Natural killer cell treated with Interleukin-12 subunit alpha and Interleukin-12 subunit beta and Interleukin-15 and Interleukin-18, amount 100 ng/mL, for 72 hours (primary cell): ENCODE measurements at places on chromosomes 12 and 14. TPM values are rescaled to one million over a fixed set of nuclear protein-coding genes. Genes with fewer than 3 reads are reported as not detected.

The SLC6A13 gene
- total RNA-seq: 1.9 TPM

GRCh38 chr12:11777962-11778361 is 128.5 kb downstream of the ETV6 start:
- H3K4me1 ChIP-seq: peaks cover 54% of the 10 kb centered on the region
- H3K4me3 ChIP-seq: no peak overlapping the region
- no peaks in the 10 kb centered on the region for H3K27me3 ChIP-seq
- H3K36me3 ChIP-seq: no peaks in the 10 kb centered on the region

The LRR1 gene
- 28.7 TPM for total RNA-seq

DNA sequence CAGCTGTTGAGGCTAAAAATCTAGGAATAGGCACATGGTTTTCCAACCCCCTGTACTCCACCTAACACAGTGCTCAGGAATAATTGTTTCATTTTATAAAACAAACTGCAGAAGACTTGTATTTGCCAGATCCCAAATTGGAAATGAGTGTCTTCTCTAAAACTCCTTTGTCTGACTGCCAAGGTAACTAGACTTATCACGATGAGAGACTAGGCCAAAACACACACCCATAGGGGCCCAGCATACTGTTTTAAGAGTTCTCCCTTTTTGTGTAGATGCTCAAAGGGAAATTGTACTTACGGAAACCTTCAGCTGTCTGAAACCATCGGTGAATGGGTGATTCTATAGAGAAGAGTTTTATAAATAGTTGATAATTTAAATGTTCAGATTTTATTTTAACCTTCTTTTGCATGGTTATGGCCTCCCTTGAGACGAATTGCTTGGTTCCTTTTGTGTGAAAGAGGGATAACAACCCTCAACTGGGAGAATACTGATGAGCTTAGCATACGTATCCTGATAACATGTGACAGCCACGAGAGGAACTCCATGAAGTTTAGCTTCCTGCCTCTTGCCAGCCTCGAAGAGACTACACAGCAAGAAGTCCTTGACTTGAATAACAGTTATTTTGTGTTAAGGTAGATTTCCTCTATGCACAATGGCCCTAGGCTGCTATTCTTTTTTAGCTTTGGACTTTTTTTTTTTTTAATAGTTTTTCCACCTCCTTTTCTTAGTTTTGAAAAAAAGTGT is 103.3 kb downstream of the PELI2 start:
- H3K27me3 ChIP-seq: no peaks in the 10 kb centered on the region
- no peak overlapping the region for H3K27ac ChIP-seq
- H3K36me3 ChIP-seq: no peaks in the 10 kb centered on the region
- DNase-seq: no peak
- H3K4me3 ChIP-seq: no peak overlapping the region
- peaks cover 9% of the 10 kb centered on the region for H3K4me1 ChIP-seq

DNA sequence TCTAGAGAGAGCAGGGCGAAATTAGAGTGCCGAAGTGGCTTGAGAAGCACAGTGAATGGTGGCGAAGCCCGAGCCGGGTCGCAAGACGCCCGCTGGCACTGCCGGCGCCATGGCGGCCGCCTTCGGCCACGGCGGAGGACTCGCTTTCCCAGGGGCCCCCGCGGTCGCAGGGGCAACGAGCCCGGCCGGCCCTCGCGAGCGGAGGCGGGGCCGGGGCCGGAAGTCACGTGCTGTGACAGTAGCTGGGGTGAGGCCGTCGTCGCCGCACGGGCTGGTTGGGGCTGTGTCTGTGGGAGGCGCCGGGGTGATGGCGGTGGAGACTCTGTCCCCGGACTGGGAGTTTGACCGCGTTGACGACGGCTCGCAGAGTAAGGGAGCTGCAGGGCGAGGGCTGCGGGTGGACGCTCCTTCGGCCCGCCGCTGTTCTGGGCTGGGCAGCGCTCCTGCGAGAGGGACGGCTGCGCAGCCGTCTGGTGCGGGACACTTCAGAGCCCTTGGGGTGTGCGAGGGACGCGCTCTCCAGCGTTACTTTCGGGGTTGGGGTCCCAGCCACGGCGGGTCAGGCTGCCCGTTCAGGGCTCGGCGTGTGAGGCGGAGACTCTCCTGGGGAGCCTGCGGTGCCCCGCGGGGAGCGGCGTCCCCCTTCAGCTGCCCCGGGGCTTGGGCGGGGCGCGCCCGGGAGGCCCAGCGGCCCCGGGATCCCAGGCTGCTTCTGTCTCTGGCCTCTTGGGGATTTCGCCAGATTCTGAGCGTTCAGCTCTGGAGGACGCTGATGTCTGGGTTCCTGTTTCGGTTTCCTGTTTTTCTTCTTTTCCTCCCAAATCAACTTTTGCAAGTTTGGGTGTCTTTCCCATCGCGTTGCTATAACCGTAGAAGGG is at the start of gene WASHC4:
WASHC4 (plus strand) TSS at position 238 of the 878 bp plus-strand sequence; CDS start at position 308, 70 bp downstream.
- H3K4me3 ChIP-seq: peak within 1 kb of the TSS; percentile 97
- peaks cover 24% of the 10 kb centered on the region for H3K27me3 ChIP-seq
- peak; percentile 97 for DNase-seq
- peaks cover 6% of the 10 kb centered on the region for H3K36me3 ChIP-seq
- peak within 1 kb of the TSS; percentile 90 for H3K27ac ChIP-seq

The JAG2 gene
- 5.9 TPM for total RNA-seq

The MORN3 gene
- 0.17 TPM for total RNA-seq

DNA sequence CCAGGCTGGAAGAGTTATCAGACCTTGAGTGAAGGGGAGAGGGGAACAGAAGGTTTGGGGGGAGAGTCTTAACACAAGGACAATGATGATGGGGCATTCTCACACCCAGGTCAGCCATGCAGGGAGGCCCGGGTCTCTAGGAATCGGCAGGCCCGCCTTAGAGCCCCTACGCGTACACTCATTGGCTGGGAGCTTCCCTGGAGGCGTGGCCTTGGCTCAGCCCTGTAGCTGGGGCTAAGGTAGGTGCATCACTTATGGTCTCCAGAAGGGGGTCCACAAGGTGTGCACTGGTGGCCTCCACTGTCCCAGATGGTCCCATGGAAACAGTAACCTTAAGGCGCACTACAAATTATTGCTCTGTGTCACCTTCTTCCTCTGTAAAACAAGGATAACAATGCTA is 660.1 kb downstream of the MED13L start:
- H3K36me3 ChIP-seq: no peaks in the 10 kb centered on the region
- peaks cover 8% of the 10 kb centered on the region for H3K27me3 ChIP-seq
- H3K4me1 ChIP-seq: no peaks in the 10 kb centered on the region
- no peak for DNase-seq

The GNS gene
- total RNA-seq: 18.9 TPM

DNA sequence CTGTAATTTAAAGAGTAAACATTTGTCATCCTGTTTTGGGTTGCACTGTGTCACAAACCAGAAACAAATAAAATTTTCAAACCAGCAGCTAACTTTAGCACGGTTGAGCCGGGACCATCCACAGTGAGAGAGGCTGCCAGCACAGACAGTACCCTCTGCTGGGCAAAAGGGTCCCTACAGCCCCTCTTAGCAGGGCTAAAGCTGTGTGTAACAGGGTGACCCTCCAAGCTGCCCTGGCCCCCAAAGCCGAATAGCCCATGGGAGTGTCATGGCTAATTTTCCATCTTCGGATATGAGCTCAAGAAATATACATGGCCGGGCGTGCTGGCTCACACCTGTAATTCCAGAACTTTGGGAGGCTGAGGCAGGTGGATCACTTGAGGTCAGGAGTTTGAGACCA is 157.1 kb upstream of the GRIN2B start:
- H3K27ac ChIP-seq: no peak overlapping the region
- DNase-seq: no peak
- H3K4me3 ChIP-seq: no peak overlapping the region
- H3K36me3 ChIP-seq: no peaks in the 10 kb centered on the region

DNA sequence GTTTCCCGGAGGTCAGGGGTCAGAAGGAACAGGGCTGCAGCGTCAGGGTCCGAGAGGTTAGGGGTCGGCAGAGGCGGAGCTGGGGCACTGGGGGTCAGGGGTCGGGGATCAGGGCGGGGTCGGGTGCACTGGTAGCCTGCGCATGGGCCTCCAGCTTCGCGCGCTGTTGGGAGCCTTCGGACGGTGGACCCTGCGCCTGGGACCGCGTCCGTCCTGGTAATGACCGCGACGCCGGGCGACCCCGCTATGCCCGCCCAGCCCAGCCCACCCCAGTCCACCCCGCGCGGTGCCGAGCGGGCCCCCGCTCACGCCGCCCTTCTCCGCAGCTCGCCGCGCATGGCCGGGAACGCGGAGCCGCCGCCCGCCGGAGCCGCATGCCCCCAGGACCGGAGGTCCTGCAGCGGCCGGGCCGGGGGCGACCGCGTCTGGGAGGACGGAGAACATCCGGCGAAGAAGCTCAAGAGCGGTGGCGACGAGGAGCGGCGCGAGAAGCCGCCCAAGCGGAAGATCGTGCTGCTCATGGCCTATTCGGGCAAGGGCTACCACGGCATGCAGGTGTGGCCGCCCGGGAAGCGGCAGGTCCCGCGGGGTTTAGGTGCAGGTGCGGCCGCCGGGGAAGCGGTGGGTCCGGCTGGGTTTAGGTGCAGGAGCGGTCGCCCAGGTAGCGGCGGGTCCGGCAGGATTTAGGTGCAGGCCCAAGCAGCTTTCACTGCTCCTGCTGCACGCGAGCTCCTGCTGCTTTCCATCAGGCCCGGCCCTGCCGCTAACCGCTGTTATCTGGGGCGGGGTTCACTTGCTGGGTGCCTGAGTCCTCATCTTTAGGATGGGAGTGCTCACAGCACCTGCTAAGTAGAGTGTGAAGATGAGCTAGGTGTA is 743 bp downstream of the PUS1 start:
- no peak for DNase-seq
- H3K27me3 ChIP-seq: no peaks in the 10 kb centered on the region
- peaks cover 14% of the 10 kb centered on the region for H3K4me1 ChIP-seq
- peaks cover 15% of the 10 kb centered on the region for H3K36me3 ChIP-seq
- H3K4me3 ChIP-seq: peak overlapping the region; percentile 96
- peak overlapping the region; percentile 84 for H3K27ac ChIP-seq
